Left forelimb (tissue), 1 donor: ENCODE measurements at places on chromosomes 12 and 14.
A peak's percentile ranks its signal among the peaks of the same experiment; 100 is the strongest.

DNA sequence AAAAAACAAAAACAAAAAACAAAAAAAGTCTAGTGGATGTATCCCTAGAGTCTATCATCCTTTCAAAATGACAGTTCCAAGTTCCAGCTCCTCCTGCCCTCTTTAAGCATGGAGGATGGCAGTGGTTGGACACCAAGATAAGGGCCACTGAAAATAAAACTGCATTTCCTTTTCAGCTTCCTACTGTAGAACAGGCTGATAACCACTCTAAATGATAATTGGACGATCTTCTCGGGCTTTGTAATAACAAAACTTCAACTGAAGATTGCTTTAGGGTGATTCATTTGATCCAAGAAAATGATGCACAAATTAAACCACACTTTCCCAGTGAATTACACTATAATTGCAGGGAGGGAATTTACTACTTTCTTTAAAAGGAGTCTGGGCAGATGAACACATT is 42.2 kb upstream of the CRACR2A start:
- DNase-seq = no peak

GRCh38 chr14:47596232-47596631 is 79.2 kb downstream of the MDGA2 start:
- DNase-seq = no peak

DNA sequence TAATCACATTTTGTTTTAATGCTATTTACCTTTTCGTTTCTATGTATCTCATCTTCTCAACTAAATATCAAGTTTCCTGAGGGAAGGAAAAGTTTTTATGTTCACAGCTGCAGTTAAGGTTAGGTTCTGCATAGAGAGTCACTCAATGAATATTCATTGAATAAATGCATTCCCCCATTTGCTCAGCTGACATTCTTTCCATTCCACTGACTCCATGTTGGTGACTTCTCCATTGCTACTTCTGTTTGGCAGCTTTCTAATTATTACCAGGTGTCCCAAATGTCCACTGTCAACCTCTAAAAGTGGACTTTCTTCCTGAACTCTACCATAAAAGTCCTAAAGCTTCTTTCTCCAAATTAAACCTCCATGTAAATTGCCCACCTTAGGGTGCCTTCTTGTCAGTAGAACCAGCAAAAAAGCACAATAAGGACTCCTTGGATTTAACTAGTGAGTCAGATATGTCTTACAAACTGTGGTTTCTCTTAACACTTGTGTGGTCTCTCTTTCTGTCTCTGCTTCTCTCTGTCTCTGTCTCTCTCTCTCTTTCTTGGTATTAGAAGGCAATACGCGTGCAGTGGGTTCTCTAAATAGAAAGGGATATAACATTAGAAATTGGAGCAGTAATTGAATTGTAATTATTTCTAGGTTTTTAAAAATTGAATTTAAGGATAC is 85.9 kb downstream of the TMEM117 start:
- no peak for DNase-seq

DNA sequence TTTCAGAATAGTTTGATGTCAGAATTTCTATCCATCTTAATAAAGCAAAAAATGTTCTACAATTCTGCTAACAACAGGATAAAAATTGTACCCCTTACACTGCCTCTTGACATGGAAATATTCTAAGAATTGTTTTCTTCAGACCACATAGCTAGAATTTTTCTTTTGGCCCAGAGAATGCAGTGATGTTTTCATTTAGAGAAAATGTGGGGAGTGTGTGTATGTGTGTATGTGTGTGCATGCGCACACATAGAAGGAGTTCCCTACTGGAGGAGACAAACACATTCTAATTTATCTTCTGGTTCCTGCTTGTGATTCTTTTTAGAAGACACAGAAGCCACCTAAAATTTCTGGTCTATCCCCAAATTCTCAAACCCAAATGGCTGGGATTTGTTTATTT is 1145.7 kb downstream of the VRK1 start:
- DNase-seq = no peak

DNA sequence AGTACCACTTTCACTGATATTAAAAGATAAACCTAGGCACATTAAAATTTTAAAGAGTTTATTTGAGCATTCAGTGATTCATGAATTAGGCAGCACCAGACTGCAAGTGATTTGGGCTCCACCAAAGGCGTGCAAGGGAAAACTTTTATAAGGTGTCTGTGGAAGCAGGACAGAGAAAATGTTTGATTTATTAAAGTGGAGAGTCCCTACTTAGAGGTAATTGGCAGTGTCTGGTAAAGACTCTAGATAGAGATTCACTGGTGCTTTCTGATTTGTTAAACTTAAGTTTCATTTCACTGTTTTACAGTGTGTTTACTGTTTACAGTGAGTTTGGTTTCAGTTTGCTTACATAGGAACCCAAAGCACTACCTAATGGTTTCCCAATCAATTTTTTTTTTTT is 72.8 kb downstream of the ANKS1B start:
- DNase-seq = no peak

GRCh38 chr14:90656973-90657372 is 159.3 kb downstream of the TTC7B start:
- DNase-seq = no peak

DNA sequence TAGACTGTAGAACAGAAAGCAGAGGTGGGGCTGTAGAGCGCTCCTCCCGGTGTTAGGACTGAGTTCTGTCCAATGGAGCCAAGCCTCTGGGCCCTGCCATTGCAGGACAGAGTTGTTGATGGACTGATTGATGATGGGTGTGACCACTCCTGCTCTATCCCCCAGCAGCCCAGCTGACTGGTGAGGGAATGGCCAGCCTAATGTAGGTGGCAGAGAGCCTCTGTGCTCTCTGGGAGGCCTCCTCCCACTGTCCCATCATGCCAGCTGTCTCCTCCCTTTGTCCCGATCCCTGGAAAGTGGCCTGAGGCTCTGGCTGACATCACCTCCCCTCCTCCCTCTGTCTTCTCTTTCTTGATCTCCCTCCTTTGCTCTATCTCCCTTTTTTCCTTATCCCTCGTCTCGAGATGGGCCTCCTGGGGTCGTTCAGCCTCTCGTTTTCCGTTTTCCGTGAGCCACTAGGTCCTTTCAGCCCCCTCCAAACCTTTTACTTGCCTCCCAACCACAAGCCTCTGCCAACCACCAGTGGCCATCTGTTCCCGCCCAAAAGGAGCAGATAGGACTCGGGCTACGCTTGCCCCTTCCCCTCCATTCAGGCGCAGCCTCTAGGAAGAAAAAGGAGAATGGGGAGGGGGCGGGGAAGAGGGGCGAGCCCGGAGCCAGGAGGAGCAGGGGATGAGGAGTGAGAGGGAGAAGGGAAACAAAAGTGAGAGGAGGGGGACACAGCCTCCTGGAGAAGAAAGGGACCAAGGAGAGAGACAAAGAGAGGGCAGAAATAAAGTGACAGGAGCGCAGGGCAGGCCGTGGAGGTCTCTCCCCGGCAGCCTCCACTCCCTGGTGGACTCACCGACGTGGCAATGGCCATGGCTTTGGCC is 572 bp downstream of the EFS start:
- no peak for DNase-seq

- DNase-seq = no peak
These were observed 280.6 kb downstream of the NRXN3 start for GRCh38 chr14:78450669-78451318.

- no peak for DNase-seq
These were observed 52.7 kb downstream of the CCDC85C start for GRCh38 chr14:99551034-99551922.

DNA sequence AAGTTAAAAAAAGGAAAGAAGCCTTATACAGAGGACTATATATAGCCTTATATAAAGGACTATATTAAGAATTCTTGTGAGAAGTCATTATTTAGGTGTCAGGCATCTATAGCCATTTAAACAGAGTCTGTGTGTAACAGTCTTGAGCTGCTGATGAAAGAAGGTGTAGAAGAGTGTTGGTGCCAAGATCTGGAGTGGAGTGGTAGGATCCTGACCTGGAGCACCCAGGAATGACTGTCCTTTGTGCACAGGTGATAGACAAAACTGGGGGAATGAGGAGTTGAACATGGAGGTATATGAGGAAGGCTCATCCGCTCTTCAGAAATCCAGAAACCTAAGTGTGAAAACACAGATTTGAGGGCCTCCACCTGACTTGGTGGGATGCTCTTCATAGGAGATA is 747.3 kb downstream of the NRXN3 start:
- DNase-seq = no peak

DNA sequence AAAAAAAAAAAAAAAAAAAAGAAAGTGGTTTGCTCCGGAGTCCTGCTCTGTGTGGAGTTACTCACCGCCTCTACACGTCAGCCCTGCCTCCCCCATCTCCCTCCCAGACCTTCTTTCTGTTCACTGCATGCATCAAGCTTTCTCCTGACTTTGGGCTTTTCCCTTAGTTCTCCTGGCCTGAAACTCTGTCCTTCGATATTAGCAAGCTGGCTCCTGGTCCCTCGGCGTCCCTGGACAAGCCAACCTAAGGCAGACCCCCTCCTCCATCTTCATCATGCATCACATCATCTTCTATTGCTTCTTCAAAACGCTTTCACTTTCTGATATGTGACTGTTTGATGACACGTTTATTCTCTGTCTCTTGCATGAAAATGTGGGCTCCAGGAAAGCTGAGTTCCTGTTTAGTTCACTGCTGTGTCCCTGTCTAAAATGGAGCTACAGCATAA is 40.6 kb downstream of the SLC15A4 start:
- no peak for DNase-seq

DNA sequence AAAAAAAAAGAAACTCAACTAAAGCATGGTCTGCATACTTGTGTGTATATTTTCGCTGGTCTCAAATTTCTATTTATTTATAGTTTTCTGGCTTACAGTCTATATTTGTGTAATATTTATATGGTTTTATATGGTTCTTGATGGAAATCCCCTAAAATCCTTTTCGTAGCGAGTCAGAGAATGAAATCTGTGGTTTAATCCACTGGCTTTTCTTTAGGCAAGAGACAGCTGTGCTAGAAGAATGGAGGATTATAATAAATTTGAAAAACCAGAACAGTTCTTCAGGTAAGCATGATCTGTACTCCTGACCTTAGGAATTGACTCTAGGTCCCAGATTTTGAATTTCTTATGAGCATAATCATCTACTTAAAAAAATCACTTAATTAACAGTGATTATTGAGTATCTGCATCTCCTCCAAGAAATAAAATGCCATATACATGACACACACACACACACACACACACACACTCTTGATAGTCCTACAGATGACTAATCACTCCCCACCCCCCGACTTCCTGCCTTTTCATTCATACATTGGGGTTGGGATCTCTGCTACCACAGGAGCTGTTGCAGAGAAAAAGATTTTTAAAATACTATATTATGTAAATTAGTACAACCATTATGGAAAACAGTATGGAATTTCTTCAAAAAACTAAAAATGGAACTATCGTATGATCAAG is 113.4 kb downstream of the CRADD start:
- no peak for DNase-seq

- no peak for DNase-seq
These were observed 133.2 kb downstream of the SLC35F4 start for GRCh38 chr14:57732463-57733285.

- no peak for DNase-seq
These were observed 85.0 kb downstream of the LGR5 start for GRCh38 chr12:71524626-71525025.

DNA sequence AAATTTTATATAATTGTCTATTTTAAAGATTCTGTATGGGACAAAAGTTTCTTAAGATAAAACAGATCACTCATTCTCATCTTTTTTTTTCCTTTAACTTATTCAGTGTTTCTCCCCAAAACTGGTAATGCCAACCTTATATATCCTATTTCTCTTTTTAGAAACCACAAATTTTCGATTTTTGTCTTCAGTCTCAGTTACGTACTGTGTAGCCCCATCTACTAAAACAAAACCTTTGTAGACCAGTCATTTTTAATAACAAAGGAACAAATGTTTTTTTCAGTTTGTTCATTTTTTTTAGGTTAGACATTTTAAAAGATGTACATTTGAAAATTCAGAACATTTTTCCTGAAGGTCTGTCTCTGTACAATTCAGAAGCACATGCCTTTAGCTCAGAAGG is 18.2 kb downstream of the PNMA1 start:
- no peak for DNase-seq

DNA sequence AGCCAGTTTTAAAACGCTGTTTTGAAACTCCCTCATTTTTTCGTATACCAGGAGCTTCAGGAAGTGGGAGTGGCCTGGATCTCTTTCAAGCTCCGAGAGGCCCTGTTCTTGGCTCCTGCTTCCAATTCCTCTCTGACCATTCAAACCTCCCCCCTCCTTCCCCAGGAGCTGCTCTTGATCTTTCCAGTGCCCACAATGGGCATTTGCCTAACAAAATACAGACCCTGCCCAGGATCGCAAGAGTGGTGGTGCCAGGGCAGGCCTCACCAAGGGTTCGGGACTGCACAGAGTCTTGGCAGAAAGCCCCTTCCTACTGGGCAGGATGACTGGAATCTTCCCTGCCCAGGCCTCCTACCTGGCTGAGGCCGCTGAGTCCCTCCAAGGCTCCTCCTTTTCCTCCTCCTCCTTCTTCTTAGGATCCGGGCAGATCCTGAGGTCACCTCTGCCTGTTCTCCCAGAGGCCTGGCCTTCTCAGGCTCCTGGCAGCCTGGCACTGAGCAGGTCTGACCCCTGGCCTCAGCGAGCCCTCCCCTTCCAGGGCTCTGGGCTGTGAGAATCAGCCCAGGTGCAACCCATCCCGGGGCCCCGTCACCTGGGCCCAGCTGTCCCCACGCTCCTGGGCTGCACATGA is 46.9 kb upstream of the NOS1 start:
- peak; percentile 78 for DNase-seq

- DNase-seq = no peak
These were observed 226.9 kb downstream of the EPS8 start for GRCh38 chr12:15562263-15562662.

DNA sequence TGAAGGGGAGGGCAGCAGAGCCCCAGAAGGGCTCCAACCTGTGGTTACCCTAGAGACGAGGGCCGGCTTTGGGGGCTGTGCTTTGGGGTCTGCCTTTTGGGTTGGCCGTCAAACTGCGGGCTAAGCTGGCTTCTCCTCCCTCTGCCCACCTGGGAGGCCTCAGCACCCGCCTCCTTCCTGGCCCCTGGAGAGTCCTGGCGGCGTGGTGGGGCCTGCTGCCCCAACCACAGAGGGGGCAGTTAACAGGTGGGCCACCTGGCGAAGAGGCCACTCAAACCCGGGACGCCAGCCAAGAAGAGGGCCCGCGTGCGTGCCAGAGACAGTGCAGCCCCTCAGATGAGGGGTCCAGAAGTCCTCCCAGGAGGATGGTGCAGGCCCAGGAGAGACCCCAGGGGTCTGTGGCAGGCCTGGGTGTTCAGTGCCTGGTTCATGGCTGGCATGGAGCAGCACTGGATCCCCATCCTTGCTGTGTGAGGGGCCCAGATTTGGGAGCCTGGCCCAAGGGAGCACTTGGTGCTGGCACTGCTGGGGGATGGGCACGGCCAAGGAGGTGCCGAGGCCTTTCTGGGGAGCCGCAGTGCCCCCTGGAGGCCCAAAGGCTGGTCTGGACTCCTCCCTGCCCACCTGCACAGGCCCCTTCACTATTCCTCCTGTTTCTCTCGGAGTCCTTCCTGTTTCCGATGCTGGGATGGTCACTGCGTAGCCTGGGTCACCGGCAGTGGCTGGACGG is 48.8 kb downstream of the LRCOL1 start:
- DNase-seq = no peak

DNA sequence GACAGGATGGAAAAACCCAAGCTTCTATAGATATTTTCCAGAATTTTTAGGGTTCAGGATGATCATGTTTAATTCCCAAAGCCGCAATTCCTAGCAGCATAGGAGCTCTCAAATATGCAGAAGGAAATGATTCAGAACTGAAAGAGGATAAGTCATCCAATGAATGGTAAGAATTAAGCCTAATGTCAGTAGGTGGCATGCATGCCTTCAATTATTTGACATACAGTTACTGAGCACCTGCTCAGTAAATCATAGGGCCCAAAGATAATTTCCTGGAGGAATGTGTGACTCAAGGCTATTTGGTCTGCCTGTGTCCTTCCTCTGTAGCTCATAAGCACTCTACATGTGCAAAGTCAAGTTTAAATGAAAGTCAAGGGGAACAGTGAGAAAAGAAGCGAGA is 116.8 kb upstream of the SLC38A4 start:
- no peak for DNase-seq
